ENCODE measurements at places on chromosomes 4 and X. TPM values are rescaled to one million over a fixed set of nuclear protein-coding genes. Genes with fewer than 3 reads are reported as not detected.

- DNase-seq = peak; percentile 64
Observed at GRCh38 chr4:161696944-161697343, 466.9 kb downstream of the FSTL5 start.

- no peak for DNase-seq
Observed at GRCh38 chr4:176561368-176561767, 231.4 kb downstream of the VEGFC start.

DNA sequence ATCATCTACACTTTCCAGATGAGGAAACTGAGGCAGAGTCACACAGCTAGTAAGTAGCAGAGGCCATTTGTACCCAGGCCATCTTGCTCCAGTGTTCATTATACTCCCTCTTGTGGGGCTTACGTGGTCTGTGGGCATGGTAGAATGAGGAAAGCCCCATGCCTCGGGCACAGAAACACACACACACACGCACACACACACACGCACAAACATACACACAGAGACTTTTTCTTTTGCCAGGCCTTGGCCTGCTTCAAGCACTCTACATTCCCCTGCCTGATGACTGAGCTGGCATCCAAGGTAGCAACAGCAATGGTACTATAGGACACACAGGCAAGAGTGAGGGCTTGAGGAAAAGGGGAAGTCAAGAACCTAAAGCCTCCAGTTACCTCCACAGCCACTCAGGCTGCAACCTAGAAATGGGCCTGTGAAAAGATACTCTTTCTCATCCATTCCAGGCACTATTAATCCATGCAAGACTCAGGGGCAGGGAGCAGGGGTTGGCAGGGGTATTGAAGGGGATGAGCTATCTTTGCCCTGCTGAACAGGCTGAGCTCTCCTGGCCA lies 43.6 kb downstream of the STARD8 start:
- no peak for DNase-seq

- DNase-seq = no peak
Observed at GRCh38 chrX:9598344-9598743, 133.5 kb downstream of the TBL1X start.

- DNase-seq = no peak
Observed at GRCh38 chr4:171239196-171239595, 574.0 kb upstream of the GALNTL6 start.

- no peak for DNase-seq
Observed at GRCh38 chr4:124433500-124433899, 279.0 kb downstream of the ANKRD50 start.

GRCh38 chr4:6686104-6686787 lies 7.4 kb upstream of the S100P start:
- DNase-seq = no peak

DNA sequence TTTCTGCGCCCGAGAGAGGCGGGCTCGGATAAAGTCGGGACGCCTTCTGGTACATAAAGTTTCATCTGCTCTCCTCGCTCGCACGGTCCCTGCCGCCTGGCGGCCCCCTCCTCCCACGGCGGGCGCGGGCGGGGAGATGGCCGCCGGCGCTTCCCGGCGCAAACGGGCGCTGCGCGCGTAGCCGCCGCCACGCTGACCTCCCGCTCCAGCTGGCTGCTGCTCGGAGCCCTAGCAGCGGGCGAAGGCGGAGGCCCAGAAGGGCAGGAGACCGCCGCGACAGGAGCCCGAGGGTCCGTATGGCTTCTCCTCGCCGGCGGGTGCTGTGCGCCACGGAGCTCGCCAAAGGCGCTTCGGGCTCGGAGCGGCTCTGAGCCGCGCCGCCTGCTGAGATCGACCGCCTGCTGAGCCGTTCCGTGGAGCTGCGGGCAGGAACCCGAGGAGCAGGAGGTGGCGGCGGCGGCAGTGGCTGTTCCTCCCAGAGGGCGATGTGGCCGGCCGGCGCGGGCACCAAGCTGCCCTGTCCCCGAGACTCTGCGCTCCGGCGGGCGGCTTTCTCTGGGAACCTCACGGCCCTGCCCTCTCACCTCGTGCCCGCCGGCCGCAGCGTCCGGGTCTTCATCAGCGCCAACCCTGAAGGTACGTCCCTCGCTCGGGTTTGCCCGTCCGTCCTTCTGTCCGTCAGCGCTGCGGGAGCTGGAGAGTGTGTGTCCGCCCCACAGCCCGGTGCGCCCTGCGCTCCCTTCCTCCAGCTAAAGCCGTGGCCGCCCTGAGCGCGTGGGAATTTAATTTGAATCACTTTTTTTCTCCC lies at the start of gene NWD2:
Gene NWD2 (plus strand): TSS at position 161 of the 808 bp plus-strand sequence. CDS start 325 bp downstream, at position 486.
- peak; percentile 82 for DNase-seq

GRCh38 chr4:41748571-41749475 lies at the start of gene PHOX2B:
Gene PHOX2B (minus strand): TSS chr4:41748725. CDS start chr4:41748610, 115 bp downstream.
- DNase-seq = no peak

- DNase-seq = no peak
Observed at GRCh38 chr4:105451346-105451745, 22.5 kb downstream of the PPA2 start.

- DNase-seq = no peak
Observed at GRCh38 chrX:54180403-54180802, 2.7 kb downstream of the FAM120C start.

DNA sequence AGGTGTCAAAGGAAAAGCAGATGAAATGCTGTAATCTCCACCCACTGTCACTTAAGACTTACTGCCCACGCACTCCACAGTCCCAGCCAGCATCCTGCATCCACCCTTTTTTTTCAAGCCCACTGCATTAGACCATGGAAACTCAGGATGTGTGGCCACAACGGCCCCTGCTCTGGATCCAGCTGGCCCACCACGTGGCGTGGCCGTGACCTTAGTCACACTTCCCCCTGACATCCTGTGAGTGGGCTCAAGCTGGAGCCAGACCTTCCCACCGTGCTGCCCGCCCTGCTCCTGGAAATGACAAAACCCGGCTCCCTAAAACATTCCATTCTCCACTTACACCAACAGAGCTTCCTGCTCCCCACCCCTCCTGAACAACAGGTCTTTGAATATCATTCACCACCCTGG lies 588.3 kb upstream of the DIPK2B start:
- DNase-seq = peak; percentile 55

- no peak for DNase-seq
Observed at GRCh38 chrX:9557091-9557490, 92.2 kb downstream of the TBL1X start.

DNA sequence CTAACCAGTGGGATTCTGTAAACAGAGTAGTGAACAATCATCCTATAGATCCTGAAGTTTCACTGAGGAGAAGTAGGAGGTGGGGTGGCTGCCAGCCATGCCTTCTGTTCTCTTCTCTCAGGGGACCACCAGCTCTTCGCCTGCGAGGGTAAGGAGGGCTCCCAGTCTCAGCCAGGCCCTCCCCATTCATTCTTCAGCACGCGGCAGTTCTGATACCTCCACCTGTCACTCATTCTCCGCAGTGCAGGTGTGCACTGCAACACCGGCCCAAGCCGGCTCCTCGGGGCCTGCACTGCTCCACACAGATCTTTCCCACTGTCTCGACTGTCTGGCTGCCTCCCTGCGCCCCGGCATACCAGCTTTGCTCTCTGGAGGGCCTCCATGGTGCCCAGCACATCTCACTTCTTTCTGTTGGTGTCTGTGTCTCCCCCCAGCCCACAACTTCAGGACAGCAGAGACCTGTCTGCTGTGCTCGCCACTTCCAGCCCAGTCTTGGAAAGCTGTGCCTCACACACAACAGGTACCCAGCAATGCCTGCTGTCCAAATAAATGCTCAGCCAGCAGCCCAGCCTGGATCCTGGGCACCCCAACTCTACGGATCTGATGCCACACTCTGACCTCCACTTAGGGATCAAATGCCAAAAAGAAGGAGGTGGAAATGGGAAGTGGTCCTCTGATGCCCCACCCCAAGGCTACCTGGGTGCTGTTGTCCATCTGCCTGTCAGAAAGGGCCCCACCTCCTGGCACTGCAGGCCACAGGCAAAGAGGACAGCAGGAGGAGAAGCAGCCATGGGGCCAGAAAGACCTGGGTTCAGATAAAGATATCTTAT lies 29.0 kb downstream of the ACOX3 start:
- DNase-seq = no peak

The TMEM144 gene
- 20.3 TPM for total RNA-seq

The PAGE2 gene
- not detected for total RNA-seq

The UGT2A3 gene
- total RNA-seq = not detected

The NLGN4X gene
- total RNA-seq = 26.9 TPM

The PCDH18 gene
- total RNA-seq = 9.6 TPM

The CDX4 gene
- total RNA-seq = not detected

The TEX13B gene
- 0.25 TPM for total RNA-seq

The MTMR8 gene
- total RNA-seq = 2.9 TPM

The PNMA5 gene
- total RNA-seq = 0.29 TPM

The KLKB1 gene
- 14.4 TPM for total RNA-seq
